Activated naive CD8-positive, alpha-beta T cell treated with anti-CD3 and anti-CD28 coated beads, Interleukin-2, amount 50 U/mL, for 16 hours (primary cell): ENCODE measurements at places on chromosomes 1 and 21.

DNA sequence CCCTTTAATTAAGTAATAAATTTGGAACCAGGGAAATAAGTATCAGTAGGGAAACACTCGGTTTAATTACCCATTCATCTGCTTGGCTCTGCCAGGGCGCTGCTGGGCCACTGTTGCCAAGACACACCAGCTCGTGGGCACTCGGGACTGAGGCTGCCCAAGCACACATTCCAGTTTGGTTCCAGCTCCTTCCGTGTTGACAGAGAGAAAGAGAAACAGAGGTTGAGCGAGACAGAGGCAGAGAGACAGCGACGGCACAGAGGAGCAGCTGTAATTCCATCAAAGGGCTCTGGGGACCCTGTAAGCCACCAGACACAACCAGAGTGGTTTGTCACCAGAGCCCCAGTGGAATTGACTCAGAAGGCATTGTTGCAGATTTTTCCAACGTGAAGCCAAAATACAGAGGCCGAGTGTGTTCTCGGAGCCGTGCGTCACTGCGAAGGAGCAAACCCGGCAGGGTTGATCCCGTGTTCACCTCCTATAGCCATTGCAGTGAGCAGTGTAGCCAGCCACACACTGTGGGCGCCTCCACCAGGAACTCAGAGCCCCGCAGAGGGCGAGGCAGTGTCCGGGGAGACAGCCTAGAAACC, 33.5 kb downstream of the SYF2 start:
- DNase-seq = no peak

GRCh38 chr1:31744165-31744888, 19.8 kb downstream of the ADGRB2 start:
- no peak for DNase-seq

GRCh38 chr1:240169188-240169587, 77.5 kb downstream of the FMN2 start:
- no peak for DNase-seq

GRCh38 chr1:204791453-204792353, 79.0 kb upstream of the NFASC start:
- DNase-seq = peak; percentile 71

DNA sequence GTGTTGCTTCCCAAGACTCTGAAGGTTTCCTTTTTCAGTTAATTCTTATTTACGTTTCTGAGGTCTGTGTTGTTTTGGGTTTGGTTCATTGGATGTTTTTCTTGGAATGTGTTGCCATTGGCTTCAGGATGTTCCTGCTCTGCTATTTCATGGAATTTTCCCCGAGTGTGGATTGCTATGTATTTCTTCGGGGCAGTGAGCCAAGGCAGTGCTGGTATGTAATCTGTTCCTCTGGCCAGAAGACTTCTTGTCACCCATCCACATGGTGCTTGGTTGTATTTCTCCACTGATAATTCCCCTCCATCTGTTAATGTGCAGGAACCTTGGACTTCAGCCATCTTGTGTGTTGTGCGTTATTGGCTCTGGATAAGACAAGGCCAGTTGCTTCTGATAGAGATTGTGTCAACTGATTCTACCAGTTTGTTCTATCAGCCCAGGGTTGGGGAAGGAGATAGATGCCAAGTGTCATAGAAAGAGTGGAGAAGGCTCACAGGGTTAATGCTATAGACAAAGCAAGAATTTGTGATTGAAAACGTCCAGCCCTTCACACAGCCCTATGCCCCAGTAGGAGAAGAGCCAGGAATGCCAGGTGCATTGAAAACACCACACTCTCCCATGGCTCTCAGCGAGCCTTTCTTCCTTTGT, 505.2 kb downstream of the PLPP3 start:
- DNase-seq = no peak

- peak; percentile 37 for DNase-seq
These were observed at the start of gene INKA2 for GRCh38 chr1:111739194-111739924. INKA2 (minus strand) TSS chr1:111739395; CDS start chr1:111739242, 153 bp downstream.

GRCh38 chr1:22237433-22238093, 94.7 kb upstream of the WNT4 start:
- no peak for DNase-seq

DNA sequence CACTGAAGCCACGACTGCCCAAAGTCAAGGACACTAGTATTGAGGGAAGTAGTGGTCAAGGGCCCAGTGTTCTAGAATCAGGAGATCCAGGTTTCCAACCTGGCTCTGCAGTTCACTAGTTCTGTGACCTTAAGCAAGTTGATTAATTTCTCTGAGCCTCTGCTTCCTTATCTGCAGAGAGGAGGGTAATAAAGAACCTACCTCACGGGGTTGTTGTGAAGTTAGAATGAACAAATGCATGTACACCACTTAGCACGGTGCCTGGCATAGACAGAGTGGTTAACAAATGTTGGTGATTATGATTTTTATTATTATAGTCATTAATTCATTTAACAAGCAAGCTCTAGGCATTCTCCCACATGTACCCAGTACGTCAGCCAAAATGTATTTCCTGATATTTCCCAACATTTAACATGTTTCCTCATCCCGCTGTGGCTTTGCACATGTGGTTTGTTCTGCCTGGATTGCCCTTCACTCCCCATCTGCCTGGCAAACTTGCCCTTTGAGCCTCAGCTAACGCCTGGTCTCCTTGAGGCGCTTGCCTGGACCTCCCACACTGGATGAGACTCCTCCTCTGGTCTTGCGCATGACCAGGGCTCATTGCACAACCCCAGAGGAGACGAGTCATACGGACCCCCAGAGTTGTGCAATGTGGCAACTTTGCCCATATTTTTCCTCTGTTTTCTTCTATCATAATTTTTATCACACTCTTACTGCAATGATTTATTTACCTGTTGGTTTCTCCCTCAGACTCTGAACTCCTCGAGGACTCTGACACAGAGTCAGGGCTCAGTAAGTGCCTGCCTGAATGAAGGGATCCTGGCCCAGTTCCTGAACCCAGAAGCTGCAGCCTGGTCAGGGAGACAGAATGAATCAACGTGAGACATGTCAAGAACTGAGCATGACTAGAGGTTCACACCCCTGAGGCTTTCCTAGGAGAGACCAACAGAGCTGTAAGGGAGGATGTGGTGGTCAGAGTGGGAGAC, 20.7 kb upstream of the MFSD2A start:
- no peak for DNase-seq

DNA sequence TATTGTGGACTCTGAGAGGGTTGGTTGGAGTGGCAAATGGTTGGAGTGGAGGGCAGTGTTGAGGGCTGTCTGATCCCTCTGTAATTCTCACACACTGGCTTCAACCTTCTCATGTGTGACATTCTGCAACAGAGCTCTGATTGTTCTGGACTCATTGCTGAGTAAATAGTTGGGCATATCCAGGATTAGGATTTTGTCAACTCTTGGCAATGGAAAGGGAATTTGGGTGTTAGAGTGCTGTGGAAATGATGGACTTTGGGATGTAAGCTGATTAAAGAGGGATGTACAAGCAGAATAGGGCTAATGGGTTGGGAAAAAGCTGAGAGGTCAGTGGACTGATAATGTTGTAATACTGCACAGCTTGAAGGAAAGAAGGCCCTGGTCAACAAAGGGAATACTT, 16.5 kb downstream of the TLCD4 start:
- no peak for DNase-seq

DNA sequence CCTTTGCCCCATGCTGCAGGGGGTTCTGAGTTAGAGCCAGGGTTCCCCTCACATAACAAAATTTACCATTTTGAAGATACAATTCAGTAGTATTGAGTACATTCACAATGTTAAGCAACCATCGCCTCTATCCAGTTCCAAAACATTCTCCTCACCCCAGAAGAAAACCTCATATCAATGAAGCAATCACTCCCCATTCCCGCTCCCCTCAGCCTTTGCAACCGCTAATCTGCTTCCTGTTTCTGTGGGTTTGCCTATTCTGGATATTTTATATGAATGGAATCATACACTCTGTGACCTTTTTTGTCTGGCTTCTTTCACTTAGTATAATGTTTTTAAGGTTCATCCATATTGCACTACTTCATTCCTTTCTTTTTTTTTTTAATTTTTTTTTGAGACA, 32.9 kb downstream of the SERINC2 start:
- DNase-seq = no peak

DNA sequence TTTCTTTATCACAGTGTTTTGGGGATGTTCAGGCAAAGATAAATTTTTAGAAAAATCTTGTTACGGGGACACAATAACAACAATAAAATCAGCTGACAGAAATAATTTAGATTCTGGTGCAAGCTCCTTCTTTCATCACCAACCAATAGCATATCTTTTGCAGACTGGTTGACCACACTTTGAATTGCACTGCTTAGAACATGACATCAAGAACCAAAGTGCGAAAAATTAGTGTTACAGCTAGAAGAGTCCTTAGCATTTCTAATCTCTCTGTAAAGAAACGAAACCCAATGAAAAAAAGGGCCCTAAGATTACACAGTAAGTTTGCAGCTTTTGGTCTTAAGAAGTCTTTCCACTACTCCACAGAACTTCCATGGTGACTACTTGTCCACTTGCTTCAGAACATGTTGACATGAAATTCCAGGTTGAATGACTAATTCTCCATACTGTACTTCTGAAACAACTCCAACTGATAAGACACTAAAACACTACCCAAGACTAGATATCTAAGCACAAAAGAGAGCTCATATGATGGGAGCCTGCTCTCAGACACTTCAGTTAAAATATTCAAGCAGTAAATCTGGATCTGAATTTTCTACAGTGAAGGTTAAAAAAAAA, 31.3 kb downstream of the XKR8 start:
- no peak for DNase-seq

- no peak for DNase-seq
These were observed 192.1 kb downstream of the DUSP10 start for GRCh38 chr1:221549815-221550214.

DNA sequence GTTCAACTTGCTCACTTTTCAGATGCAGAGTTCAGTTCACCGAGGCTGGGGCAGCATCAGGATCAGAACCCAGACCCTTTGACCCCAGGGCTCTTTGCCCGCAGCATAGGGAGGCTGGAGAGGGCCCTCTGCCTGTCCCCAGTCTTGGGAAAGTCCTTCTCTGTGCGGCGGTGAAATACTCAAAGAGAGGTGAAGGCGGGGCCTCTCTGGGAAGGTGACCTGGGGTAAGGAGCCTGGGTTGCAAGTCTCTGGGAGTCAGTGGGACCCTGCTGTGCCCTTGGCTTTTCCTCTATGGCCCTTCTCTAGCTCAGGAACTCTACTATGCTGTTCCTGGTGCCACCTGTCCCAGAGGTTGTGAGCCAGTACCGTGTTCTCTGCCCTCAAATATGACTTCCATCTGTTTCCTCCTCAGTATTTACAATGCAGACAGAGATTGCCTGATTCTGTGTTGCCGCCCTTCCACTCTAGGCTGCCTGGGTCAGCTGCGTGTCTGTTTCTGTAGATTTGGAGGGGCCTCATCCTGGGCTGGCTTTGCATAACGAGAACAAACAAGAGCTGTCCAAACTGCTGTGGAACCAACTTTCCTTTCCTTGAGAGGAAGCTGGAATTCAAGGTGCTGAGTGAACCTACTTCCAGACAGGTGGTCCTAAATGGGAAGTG, 18.7 kb upstream of the ZBTB21 start:
- DNase-seq = no peak

DNA sequence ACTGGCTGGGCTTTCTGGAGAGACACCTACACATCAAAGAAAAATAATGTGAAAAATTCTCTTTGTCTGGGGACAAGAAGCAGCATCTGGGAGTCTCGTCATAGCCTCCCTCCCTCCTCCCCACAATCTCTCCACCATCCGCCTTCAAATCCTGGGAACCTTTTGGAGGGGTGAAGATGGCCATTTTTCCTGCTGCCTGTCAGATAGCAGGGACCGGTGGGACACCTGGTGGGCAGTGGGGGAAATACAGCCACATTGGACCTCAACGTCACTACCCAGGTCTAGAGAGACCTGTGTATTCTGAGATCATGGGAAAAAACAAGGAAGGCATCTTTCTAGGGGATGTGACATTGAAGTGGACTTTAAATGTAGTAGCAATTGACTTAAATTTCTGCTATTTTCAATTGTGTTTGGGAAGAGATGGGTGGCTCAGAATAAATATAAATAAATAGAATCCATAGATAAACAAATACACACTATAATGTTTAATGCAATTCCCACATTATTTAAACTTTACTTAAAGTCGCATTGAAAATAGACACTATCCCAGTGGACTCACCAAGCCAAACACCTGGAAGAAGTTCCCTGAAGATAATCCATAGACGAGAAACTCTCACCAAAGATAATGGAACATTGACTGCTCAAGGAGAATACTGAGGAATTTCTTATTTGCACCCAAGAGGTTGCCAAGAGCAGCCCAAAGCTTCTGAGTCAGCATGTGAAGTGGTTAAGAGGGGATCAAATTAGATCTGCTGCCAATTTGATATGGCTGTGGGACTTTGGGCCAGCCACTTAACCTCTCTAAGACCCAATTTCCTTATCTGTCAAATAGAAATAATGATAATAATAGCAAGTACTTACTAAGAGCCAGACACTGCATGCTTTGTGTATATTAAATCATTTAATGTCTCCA, 147.6 kb upstream of the CAMK1G start:
- DNase-seq = no peak

- DNase-seq = no peak
These were observed 6.3 kb upstream of the KYAT3 start for GRCh38 chr1:88998716-88999115.

GRCh38 chr1:34331020-34331926, 154.6 kb downstream of the C1orf94 start:
- DNase-seq = no peak
